Calu3 (cell line): ENCODE measurements at places on chromosomes 3 and 15.

DNA sequence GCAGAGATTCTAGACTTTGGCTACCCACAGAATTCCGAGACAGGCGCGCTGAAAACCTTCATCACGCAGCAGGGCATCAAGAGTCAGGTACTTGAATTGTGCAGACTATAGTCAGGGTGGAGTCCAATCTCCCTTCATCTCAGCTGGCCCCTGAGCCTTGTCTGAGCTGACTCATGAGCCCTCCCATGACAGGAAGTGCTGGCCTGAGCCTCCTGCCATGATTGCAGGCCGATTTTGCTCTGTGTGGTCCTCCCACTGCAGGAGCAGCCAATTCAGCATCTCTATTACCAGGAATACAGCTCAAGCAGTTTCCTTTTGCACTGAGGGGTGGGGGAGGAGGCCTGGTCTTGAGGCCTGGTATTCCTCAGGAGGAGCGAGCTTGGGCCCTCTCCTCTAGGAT, 5.5 kb downstream of the AP2M1 start:
- no peak for DNase-seq

DNA sequence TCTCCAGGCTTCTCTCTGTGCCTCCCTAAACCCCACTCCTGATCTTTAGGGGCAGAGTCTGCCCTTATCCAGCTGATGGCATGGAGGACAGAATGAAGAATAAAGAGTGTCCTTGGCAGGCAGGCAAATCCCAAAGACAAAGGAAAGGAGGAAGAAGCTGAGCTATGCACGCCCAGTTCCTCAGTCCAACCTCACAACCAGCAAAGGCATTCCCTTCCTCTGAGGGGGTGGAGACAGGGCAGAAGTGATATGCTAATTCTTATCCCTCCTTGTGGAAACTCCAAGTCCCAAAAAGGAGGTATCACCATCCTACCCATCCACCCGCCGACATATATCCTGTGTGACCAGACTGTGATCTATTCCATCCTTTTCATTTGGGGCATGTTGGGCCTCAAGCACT, 10.5 kb upstream of the CCDC54 start:
- no peak for DNase-seq

DNA sequence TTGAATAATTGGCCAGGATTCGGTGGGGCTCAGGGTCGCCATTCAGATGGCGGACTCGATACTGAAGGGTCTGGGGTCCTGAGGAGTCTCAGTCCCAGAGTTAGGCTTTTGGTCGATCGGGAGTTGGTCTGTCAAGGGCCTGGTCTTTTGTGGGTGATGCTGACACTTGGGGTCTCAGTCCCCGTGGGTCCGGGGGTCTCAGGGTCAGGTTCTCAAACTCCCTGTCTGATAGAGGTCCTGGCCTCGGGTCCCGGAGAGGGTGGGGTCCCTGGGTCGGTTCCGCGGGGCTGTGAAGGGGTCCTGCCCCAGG, 467 bp downstream of the NCKIPSD start:
- no peak for DNase-seq

DNA sequence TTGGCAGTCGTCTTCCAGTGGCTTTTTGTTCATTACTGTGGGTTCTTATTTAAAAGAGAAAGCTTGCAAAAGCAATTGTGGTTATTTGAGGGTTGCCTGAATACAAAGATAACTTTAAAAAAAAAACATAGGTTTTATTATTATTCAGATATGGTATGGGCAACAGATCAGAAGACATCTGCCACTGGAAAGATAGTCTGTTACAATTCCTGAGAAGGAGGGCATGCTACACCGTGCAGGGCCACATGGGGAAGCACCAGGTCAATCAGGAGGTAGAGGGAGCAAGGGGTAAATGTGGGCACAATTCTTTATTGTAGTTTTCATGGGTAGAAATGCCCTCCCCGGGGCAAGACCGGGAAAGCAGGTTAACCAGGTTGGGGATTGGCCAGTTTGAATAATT, 46.5 kb downstream of the BBS4 start:
- DNase-seq, result no peak

DNA sequence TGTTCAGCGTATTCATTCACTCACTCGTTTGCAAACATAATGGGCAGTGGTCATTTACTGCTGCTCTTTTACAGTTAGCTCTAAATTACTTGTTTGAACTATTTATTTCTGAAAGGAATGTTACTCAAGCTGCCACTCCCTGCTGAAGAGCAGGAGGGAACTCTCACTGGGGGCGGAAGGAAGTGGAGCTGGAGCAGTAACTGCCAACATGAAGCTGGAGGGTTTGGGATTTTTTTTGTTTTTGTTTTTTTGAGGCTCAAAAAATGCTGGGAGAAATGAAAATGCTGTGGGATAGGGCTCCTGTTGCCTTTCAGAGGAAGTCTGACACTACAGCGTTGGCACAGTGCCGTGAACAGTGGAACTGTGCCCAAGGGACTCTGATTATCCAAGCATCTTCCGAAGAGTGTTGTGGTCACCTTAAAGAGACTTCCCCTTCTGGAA, 44.1 kb downstream of the SENP2 start:
- no peak for DNase-seq

DNA sequence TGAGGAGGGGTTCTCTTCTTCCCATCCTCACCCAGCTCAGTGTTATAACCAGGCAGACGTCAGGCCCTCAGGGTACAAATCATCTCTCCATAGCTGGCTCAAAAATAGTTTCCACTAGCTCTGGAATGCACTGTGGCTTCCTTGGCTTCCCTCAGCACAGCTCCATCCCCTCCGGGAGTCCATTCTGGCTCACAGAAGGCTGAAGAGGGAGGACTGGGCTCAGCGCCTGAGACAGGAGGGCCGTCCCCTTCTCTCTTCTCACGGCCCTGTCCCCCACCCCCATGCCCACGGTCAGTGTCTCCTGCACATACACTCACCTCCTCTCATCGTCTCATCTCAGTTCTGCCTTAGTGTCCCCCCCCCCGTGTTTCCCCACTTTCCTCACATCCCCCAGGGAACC, 50.1 kb downstream of the UMPS start:
- no peak for DNase-seq

- no peak for DNase-seq
These were observed 47.7 kb upstream of the RASGRP1 start for GRCh38 chr15:38612159-38612863.

- no peak for DNase-seq
These were observed 136.2 kb downstream of the EPHB1 start for GRCh38 chr3:134931045-134931785.

DNA sequence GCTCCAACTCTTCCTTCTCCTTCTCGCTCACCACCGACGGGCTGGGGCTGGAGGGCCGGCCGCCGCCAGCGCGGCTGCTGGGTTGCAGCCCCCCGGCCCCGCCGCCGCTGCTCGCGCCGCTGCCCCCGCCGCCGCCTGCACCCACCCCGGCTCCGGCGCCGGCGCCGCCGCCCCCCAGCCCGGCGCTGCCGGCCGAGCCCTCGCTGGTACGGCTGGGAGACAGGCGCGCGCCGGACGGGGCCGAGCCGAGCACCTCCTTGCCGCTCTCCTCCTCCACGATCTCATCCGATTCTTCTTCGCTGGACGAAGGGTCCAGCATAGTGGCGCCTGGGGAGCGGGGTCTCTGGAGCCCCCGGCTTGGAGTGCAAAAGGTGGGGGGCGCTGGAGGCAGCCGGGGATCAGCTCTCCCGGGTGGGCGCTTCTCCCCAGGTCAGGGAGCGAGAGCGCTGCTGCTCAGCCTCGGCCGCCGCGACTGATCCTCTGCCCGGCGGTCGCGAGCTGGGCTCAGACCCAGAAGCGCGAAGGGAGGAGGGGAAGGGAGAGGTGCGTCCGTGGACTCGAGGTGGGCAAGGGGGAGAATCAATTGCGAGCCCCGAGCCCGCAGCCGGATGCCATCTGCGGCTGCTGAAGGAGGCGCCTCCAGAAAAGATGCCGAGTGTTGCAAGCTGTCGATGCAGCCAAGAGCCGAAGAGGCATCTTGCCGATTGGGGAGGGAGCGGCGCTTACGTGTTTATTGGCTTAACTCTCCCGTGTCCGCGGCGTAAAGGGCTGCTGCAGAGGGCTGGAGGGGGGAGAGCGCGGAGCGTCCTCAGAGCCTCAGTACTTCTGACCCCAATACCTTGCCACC, at the start of gene CADPS:
Gene CADPS (minus strand): TSS at position 706 of the 847 bp plus-strand sequence. CDS start 387 bp downstream, at position 319.
- no peak for DNase-seq

- no peak for DNase-seq
These were observed 125.6 kb downstream of the CADPS start for GRCh38 chr3:62749657-62750056.

- no peak for DNase-seq
These were observed 215.3 kb downstream of the CPNE4 start for GRCh38 chr3:131819381-131820055.

GRCh38 chr3:111073218-111073617, 1.6 kb downstream of the NECTIN3 start:
- no peak for DNase-seq

DNA sequence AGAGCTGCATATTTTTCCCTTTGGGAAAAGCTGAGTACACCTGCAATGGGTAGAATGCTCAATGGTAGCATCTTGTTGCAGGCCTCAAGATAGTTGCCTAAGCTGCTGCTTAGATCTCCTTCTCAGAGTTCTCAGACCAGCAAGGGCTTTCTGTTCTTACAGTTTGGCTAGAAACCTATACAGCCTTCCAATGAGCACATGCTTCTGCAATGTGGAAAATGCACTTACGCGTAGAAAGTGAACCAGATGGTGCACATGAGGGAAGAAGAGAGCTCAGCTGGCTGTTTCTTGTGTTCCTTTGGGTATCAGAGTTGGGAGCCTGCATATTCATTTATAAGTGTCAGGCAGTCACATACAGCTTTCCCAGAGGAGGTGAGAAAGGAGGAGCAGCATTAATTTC, 136.4 kb downstream of the B3GALNT1 start:
- no peak for DNase-seq

DNA sequence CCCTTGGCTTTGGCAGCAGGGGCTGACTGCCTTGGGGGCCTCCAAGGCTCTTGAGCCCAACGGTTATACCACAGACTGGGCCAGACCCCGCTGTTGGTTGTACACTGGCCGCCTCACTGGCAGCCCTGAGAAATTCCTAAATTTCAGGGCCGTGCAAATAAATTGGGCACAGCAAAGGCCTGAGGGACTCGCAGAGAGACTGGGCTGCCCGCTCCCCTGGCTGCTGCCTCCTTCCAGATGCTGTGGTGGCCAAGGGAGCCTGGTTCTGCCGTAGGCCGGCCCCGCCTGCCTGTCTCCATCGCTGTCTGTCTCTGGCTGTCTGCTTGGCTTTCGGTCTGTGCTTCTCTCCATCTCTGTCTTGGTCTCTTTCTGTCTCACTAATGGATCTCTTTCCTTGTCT, 9.0 kb downstream of the FBLN2 start:
- DNase-seq, result no peak

DNA sequence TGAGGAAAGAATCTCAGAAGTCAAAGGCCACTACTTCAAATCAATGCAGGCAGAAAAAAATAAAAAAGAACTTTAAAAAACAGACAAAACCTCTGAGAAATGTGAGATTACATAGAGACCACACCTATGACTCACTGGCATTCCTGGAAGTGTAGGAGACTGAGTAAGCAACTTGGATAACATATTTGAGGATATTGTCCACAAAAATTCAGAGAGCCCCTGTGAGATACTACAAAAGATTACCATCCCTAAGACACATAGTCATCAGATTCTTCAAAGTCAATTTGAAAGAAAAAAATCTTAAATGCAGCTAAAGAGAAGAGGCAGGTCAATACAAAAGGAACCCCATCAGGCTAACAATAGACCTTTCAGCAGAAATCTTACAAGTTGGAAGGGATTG, 887.3 kb downstream of the NTRK3 start:
- DNase-seq, result no peak

- DNase-seq, result no peak
These were observed 1104.6 kb downstream of the OTOL1 start for GRCh38 chr3:162601101-162601670.

GRCh38 chr3:161556533-161556932, 59.9 kb downstream of the OTOL1 start:
- no peak for DNase-seq

DNA sequence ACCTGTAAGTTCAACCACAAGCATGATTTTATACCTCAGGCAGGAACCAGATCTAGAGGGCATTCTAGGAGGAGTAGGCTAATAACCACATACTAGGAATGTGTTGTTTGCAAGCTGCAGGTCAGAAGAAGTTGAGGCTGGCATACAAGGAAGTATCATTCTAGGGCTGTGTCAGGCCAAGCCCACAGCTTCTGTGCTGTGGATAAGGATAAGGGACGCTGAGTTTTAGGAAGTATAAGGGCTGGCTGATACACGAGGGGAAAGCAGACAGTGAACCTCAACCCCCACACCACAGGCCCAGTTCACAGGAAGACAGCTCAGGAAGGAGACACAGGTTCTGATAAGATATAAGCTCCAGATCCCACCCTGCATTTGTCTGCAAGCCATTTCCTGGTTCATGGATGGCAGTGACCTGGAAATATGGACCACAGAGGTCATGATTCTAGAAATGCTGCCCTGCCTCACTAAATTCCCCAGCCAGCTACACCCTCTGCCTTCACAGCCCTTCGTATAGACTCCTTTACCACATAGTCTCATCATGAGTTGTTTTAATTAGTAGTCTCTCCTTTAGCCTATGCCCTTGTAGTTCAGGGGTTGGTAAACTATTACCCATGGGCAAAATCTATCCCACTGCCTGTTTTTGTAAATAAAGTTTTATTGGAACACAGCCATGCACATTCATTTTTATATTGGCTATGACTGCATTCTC, 260.7 kb downstream of the OPA1 start:
- DNase-seq, result peak; percentile 53

- DNase-seq, result peak; percentile 61
These were observed 153.7 kb upstream of the HES1 start for GRCh38 chr3:193982258-193982659.

GRCh38 chr3:42996633-42997075, 17.5 kb downstream of the GASK1A start:
- no peak for DNase-seq

DNA sequence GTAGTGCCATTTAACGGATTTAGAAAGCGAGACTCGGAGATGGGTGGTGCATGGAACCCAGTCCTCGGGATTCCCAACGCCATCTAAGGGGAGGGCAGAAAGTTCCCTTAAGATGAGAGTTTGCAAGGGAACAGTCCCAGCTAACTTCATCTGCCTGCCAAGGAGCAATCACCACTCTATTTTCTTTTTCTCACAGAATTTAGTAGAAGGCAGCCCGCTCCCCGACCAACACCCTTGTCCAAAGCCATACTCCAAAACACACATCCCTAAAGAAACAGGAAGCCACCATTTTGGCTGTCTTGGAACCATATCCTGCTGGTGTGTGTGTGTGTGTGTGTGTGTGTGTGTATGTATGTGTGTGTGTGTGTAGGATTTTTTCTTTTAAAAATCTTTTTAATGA, 7.1 kb upstream of the FGD5 start:
- no peak for DNase-seq
